ENCODE measurements at places on chromosomes 12 and 14.

DNA sequence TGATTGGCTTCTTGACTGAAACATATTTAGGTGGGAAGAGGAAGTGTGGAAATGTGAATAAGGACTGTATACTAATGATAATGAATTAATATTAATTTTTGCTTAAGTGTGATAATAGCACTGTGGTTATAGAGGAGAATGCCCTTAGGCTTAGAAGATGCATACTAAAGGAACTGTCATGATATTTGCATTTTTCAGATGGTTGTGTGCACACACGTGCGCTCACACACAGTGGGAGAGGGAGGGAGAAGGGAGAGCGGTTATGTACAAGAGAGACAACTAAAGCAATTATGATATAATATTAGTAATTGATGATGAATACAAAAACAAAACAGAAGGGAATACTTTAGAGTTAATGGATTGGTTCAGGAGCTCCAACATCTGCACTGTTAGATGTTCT, 54.2 kb downstream of the RCOR1 start:
- DNase-seq, result no peak

DNA sequence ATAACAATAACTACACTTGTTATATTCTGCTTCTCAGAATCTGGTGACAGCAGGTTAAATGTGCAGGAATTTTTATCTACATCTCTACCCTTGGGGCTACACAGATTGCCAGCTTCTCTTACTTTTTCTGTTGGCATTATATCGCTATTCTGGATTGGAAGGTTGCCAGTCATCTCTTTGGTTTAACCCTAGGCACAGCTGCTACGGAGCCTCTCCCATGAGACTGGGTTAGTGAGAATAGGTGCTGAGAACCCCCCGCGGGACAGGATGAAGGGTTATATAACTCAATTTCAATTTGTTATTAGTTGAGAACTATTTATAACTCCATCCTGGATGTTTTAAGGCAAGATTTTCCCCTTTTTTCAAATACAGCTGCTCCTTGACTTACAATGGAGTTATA, 73.1 kb downstream of the ACADS start:
- no peak for DNase-seq

GRCh38 chr12:113244478-113244958, 23.3 kb downstream of the TPCN1 start:
- DNase-seq, result no peak

- DNase-seq, result no peak
Observed at GRCh38 chr12:8780389-8780788, 42.0 kb upstream of the A2ML1 start.

DNA sequence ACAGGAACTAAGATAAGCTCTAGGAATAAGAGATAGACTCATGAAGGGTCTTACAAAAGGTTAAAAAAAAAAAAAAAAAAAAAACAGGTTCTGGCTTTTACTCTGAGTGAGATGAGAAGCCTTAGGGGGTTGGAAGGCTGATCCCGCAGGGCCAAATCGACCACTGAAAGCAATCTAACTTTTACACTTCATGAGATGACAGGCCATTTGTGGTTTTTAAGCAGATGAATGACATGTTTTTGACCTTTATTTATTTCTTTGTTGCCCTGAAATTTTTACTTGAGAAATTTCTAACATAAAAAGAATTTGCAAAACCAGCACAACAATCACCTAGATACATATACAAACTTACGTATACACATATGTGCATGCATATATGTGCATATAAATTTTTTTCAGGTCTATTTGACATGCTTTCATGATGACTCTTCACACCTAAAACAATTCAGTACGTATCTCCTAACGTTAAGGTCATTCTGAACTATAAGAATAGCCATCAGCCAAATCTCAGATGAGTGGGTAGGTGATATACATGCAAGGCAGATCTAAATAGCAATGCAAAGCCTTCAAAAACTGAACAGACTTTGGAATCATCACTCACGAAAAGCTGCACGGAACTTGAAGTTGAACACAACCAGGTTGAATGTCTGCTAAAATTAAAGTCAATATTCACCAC, 87.0 kb downstream of the R3HDM2 start:
- no peak for DNase-seq

- DNase-seq, result no peak
Observed at GRCh38 chr12:95335948-95336347, 118.3 kb downstream of the VEZT start.

GRCh38 chr14:99815696-99816095, 22.5 kb downstream of the EML1 start:
- no peak for DNase-seq

DNA sequence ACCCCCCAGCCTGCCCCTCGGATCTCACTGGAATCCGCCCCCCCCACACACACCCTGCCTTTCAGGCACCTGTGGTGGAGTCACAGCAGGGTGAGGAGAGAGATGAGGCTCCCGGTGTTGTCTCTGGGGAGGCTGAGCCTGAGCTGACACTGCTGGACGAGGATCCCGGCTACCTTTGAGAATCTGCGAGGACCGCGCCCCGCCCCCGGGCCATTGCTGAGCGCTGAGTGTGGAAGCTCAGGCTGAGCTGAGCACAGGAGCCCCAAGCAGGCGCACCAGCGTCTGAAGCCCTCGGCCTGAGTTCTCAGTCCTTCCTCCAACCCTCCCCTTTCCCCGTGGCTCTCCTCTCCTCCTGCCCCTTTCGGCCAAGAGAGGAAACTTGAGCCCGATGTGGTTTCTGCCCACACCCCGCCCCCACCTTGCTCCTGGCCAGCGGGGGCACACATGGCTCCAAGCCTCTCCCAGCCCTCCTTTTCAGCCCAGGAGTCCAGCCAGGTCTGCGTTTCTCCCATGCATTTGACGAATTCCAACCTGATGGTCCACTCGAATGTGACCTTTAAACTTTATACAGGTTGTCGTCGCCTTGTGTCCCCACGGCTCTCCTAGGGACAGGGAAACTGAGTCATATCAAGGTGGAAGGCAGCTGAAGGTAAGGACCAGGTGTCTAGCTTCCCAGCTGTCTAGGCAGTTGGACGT, at the start of gene NFE2:
Gene NFE2 (minus strand): TSS at position 284 of the 696 bp plus-strand sequence. CDS start 5,767 bp downstream, outside the sequence.
- no peak for DNase-seq

GRCh38 chr12:110353211-110353965, 50.1 kb downstream of the ANAPC7 start:
- no peak for DNase-seq

DNA sequence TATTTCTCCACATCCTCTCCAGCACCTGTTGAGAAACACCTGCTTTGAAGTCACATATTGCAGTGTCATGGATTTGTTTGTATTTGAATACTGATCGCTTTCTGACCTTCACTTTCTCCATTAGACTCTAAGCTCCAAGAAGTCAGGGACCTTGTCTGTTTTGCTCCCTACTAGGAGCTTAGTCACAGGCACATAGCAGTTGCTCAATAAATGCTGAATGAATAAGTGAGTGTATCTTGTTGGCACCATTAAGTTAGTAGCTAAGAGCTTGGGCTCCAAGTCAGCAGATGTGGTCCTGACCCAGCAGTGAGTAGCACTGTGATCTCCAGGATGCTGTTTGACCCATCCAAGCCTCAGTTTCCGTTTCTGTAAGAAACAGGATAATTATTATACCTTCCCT, 10.1 kb downstream of the MVK start:
- no peak for DNase-seq

DNA sequence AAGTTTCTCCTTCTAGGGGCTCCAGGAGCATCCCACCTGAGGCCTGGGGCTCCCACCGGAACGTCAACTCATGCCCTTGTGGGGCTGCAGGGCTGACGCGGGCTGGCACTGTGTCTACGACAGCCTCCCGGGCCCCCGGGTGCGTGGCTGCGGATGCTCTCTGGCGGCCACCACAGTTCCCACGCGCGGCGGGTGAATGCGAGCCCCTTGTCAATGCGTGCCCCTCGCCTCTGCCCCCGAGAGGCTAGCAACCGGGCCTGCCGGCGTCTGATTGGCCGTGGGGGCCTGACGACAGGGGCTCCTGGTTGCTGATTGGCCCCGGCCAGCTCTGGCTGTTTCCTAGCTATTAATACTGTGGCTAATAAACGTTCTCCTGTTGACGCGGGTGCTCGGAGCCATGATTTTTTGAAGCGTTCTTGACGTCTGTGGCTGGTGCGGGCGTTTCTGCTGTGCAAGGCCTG, 1.8 kb upstream of the MEG3 start:
- no peak for DNase-seq

DNA sequence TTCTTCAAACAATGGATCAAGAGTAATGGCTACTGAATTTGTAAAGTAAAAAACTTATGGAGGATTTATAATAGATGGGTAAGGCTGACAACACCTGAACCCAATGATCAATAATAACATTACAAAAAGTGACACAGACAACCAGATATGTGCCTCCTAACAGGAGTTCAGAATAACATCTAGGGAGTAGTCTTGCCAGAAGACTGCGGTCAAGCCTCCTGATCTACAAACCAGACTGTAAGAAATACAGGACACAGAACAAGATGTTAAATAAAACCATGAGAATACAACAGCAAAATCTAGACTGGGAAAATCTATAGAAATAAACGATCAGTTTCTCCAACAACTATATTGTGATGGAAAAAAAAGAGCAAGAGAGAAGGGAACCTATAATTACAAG, 262.6 kb upstream of the TMTC1 start:
- DNase-seq, result no peak

DNA sequence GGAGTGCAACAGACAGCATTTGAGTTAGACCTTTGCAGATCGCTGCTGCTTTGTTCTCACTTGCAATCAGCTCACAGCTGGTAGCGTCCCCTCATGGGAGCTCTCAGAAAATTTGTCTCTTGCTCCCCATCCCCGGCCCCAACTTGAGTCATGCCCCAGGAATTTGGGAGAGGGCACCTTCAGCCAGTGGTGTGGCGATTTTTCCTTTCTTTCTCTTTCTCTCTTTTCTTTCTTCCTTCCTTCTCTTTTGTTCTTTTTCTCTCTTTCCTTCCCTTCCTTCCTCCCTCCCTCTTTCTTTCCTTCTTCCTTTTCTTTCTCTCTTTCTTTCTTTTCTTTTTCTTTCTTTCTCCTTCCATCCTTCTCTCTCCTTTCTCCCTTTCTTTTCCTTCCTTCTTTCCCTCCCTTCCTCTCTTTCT, 34.2 kb upstream of the MAP1LC3B2 start:
- no peak for DNase-seq

GRCh38 chr12:99386907-99387306, 260.6 kb upstream of the GARIN6 start:
- no peak for DNase-seq

GRCh38 chr12:104604070-104604994, 147.6 kb downstream of the CHST11 start:
- DNase-seq, result peak; percentile 5

DNA sequence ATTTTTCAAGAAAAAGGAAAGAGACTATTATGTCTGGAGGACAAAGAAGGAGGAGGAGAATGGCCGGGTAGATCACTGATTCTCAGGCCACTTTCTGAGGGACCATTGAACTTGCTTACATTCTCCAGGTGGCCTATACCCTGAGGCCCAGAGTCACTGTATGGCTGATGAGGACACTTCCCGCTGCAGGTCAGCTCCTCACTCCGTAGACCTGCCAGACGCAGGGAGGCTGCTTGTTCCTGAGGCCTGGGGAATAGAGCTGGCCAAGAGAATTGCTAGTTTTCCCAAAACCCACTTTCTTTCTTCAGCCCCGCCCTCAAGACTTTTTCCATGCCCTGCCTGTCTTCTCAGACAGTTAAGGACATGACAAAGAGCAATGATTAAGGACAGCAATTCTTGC, 510.5 kb upstream of the TBX3 start:
- no peak for DNase-seq

- no peak for DNase-seq
Observed at GRCh38 chr14:99173086-99173485, 98.9 kb downstream of the BCL11B start.

DNA sequence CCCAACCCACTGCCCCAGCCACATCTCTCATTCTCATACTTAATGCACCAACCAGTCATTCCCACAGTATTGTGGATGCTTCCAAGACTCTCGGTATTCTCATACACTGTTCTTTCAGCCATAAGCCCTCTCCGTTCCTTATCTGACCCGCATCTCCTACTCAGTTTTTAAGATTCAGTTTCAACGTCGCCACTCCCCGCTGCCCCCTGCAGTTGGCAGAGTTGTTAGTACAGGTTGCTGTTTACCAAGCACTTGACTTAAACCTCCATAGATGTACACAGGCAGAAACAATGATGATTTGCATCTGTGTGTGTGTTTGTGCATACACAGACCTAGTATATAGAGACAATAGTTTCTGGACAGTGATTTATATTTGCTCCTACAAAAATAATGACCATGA, 40.2 kb downstream of the PAH start:
- DNase-seq, result no peak

DNA sequence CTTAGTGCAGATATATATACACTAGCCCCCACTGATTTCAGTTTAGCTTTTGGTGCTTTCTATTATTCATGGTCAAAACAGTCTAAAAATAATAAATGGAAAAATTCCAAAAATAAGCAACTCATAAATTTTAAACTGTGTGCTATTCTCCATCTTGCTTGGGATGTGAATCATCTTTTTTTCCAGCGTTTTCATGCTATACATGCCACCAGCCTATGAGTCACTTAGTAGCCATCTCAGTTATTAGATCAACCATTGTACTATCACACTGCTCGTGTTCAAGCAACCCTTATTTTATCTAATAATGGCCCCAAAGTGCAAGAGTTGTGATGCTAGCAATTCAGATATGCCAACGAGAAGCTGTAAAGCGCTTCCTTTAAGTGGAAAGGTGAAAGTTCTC, 73.9 kb upstream of the KRR1 start:
- DNase-seq, result no peak

GRCh38 chr14:104876251-104876699, 11.2 kb downstream of the CEP170B start:
- DNase-seq, result peak; percentile 32

DNA sequence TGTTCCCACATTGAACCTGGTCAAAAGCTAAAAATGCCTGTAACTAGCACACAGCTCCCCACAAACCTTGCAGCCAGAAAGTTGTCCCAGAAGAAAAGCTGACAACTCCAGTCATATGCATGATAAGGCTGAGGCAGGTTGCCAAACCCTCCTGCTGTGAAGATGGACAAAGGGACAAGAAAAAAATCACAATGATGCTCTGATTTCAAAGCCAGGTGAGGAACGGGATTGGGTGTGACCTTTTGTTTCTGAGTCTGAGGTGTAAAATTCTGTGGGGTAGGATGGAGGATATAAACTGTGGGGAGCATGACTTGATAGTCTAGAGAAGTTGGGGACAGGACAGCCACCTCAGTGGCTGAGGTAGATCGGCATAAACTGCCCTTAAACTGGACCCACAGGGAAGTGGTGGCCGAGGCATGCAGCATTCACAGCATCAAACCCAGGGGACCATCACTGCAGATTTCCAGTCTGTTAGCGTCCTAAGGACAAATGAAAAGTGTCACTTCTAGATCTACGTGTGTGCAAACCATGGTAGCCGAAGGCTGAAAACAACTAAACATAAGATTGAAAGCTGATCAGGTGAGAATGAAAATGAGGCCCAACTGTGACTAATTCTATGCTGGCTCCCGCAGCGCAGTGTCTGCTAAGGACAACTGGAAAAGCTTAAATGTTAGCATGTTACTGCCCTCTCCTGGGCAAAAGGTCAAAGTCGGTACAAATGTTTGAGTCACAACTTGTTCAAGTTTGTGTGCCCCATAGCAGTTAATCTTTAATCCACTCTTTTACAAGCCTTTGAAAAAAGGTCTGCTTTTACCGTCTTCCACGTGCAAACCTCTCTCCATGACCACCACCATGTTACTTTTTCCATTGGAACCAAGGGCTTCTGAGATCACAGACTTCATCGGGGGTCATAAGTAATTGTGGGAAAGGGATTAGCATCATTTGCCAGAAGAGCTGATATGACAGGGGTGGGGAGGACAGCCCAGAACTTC, 39.8 kb downstream of the GRIN2B start:
- DNase-seq, result no peak
